ENCODE measurements at places on chromosomes 12 and 14. TPM values are rescaled to one million over a fixed set of nuclear protein-coding genes. Genes with fewer than 3 reads are reported as not detected.

DNA sequence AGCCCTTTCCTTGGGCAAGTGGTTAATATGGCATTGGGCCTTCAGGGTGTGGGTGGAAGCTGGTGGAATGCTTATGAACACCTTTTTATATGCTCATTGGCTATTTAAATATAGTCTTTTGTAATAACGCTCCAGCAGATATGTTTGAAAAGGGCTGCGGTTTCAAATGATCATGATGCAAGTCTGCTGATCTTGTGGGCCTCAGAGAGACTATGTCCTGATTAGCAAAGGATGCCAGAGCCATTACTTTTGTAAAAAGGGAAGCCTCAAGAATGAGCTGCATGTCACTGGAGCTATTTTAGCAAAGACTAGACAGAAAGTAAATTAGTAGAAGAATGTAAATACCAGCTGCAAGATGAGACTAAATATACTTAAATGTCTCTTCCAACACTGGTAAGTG, 200.5 kb downstream of the GXYLT1 start:
- DNase-seq, result no peak

- DNase-seq, result peak; percentile 97
Measured at GRCh38 chr12:50924439-50925341, 27.7 kb upstream of the HIGD1C start.

DNA sequence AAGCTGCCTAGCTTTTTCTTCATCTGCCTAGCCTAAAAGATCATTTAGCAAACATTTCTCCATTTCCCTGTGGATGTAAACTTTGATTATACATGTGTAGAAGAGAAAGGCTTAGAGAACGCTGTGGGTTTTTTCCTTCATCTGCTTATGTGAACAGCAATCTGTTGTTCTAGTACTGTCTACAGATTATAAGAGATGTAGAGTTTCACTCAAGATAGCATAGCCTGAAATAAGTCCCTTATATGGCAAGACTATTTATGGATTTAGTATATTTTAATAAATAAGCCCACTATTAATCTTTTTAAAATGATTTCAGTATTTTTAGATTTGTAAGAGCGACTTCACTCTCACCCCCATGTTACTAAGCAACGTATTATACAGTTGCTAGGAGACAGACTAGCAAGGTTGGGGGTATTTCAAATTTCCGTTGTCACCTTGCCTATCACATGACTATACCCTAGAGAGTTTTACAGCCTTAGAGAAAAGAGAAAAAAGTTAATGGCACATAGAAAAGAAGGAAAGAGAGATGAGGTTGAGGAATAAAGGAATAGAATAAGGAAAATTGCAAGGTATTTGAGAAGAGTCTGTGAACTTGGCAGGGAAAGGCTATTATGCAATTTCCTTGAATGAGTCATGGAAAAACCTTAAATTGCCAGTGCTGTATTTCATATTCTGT, 12.2 kb upstream of the TUBA1A start:
- no peak for DNase-seq

DNA sequence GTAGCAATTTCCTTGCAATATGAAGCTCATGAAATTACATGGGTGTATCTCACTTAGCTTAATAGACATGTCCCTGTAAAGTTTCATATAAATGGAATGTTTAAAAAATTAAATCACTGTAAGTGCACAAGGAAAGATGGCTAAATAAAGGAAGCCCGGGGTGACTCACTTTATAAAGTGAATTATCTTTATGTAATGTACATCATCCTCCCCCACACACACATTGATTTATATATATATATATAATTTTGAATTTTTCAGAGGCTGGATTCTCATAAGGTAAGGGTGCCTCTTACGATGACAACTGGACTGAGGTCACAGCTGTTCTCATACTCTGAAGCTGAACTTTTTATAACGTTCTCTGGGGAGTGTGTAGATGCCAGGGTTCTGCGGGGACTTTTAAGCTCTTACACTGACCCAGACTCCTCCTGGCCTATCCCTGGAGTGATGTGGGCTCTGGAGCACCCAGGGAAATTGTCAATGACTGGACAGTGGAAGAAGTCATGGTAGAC, 108.7 kb upstream of the HIF1A start:
- no peak for DNase-seq

Gene CYP46A1
- not detected for total RNA-seq

DNA sequence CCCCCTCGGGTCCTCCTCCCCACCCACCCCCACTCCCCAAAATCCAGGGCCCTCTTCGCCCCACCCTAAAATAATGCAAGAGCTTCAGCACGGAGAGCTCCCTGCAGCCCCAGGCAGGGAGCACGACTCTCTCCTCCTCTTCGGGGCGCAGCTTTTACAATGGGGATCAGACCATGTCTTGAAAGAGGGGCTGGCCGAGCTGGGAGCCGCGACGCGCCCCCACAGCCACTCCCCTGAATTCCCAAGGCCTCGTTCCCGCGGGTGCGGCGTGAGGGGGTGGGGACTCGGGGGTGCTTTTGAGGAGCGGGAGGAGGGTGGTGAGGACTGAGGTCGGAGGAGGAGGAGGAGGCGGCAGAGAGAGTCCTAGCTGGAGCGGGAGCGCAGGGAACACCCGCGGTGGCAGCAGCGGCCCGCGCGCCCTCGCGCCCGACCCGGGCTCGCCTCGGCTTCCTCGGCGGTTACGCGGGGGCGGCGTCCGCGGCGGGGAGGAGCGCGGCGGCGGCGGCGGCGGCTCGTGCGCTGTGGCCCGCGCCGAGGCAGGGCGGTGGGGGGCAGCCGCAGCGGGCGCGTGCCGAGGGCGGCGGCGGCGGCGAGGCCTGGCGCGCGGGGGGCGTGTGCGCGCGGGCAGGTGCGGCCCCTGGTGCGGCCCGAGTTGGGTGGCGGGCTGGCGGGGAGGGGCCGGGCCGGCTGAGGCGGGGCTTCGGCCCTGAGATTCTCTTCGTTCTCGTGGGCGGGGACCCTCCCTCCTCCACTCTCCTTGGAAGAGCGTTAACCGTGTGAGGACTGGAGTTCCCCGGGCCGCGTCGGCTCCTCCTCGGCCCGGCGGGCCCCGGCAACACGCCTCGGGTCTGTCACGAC, at the start of gene ANKS1B:
Gene ANKS1B (minus strand): TSS at position 666 of the 858 bp plus-strand sequence. CDS start 699 bp downstream, outside the sequence.
- DNase-seq, result no peak

DNA sequence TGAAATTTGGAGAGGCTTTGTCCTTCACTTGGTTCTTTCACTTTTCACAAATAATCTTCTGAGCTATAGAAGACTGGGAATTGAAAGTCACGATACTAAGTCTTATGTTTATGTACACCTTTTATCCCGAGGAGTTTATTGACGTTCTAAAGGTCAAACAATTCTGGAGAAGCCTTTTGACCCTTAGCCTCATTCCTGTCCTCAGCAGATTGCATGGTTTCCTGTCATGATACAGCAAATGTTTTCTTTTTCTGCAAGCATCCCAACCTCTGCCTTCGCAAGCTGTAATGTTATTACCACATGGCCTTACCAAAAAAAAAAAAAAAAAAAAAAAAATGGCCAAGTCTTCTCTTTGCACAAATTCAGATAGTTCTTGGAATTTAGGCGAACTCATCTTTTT, 411.7 kb upstream of the FLRT2 start:
- DNase-seq, result no peak

Gene ZC3H10
- 3.4 TPM for total RNA-seq

DNA sequence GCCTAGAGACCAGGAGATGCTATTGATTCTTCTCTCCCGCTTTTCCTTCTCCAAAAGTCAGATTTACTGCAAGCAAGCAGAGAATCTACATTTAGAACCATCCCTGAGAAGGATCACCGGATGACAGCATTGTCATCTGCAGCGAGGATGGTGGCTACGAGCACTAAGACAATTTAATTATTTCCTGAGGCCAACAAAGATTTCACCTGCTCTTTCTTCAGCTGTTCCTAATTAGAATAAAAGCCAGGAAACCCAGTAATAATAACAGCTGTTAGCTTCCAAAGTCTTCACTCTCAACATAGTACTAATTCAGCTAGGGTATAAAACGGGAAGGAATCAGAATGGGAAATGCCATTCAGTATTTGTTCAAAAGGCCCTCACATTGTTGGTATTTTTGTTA, 53.3 kb downstream of the TMTC1 start:
- DNase-seq, result no peak

DNA sequence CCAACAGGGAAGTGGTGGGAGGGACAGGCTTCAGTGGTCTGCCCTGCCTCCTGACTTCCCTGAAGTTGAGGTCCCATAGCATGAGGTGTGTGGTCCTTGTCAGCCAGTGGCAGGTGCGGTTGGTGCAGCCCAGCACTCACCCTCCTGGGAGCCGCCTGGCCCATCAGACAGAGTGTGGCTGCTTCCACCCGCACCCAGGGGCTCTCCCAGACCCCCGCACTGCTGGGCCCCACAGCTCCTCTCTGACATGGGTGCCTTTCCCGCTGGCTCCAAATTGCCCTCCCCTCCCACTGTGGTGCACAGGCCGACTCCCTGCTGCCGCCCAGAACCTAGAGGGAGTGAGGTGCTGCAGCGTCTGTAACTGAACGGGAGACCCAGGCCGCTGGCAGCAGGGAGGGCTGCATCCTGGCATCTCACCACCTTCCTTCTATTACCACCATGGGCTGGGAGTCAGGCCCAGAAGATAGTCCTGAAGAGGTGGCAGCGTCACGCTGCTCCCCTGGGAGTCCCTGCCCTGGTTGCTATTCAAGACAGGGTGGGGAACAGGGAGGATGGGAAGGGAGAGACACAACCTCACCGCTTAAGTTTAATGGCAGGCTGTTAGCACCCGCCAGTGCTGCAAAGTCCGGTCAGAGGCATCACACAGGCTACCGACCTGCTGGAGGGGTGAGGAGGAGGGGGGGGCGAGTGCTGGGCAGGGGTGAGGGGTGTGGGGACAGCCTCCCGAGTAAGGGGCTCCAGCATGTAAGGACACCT, 180.6 kb upstream of the PRMT8 start:
- DNase-seq, result no peak

Gene DHH
- total RNA-seq, result 0.23 TPM

DNA sequence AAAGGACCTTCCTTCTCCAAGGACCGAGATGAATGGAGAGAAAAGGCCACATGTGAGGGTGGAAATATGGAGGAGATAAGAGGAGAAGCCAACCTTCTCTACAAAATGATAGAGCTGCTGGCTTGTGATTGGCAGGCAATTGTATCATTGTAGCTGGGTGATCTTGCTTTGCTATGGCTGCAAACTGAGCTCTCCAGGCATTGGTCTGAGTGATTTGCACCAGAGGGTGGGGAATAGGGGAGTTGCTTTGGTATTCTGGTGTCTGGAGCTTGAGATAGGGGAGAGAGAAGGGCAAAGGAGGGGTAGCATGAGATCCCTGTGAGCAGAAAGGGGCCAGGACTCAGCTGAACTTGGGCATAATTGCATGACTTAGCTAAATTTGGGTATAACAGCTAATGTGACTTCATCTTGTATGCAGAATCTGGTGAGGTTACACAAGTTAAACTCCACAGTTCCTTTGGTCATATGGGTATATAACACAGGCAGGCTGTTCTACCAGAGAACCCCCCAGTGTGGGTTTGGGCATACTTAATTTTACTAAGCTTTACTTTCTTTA, 72.0 kb downstream of the FOS start:
- no peak for DNase-seq

Gene RNASE8
- total RNA-seq, result not detected

GRCh38 chr12:13606290-13606689, 375.1 kb downstream of the GRIN2B start:
- DNase-seq, result no peak

- DNase-seq, result no peak
Measured at GRCh38 chr14:28264306-28264705, 502.3 kb upstream of the FOXG1 start.

Gene KLRC4
- total RNA-seq, result not detected

Gene NPFF
- not detected for total RNA-seq

Gene GUCY2C
- 1.3 TPM for total RNA-seq

- DNase-seq, result no peak
Measured at GRCh38 chr12:105986779-105987684, 151.7 kb downstream of the NUAK1 start.

Gene MYF5
- total RNA-seq, result not detected

Gene CIROP
- total RNA-seq, result not detected

- DNase-seq, result peak; percentile 94
Measured at GRCh38 chr12:53938326-53939140, at the start of gene HOXC13. TSS of gene HOXC13 (plus strand) at chr12:53938831. CDS start at chr12:53938907, 76 bp downstream.
